Activated CD8-positive, alpha-beta memory T cell treated with anti-CD3 and anti-CD28 coated beads, Interleukin-2, amount 50 U/mL, for 4 hours (primary cell): ENCODE measurements at places on chromosomes 7 and 10.

DNA sequence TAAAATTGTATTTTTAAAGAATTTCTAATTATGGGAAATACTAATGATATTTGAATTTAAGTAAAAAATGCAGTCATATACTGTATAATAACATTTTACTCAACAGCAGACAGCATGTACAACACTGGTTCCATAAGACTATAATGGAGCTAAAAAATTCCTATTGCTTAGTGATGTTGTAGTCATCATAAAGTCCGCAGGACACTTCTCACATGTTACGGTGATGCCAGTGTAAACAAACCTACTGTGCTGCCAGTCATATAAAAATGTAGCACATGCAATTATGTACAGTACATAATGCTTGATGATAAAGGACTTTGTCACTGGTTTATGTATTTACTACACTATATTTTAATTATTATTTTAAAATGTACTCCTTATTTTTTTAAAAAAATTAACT lies 629.3 kb downstream of the IPMK start:
- no peak for DNase-seq

DNA sequence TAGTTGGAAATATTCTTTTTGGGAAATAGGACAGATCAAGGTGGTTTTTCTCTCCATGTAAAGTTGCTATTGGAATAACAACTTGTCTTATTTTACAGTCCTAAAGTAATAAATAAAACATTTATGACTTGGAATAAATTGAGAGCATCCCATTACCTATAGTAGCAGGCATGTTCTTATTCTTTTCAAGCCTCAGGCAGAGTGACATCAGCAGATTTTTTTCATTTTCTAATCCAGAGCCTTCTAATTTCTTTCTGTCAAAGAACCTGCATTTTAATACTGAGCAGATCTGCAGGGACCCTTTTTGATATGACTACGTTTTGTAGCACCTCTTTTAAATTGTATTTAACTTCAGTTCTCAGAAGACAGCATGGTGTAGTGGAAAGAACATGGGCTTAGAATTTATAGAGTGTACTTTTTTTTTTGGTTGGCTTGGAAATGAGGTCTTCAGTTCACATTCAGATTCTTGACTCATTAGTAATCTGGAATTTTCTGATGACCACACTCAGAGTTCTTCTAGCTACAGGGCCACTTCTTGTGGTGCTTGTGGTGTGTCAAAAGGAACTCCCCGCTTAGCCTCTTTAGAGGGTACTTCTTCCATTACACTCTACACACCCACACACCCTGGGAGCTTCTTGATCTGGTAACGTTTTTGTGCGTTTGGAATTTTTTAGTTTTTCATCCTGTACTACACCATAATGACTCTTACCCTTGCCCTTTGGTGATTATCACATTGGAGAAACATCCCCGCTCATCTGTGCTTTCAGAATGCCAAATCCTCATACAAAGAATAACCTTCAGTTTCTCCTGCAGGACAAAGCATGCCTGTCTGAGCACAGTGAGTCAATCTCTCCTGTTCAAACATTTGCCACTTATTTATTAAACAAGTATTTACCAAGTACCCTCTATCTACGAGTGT lies 34.6 kb downstream of the AGK start:
- no peak for DNase-seq

DNA sequence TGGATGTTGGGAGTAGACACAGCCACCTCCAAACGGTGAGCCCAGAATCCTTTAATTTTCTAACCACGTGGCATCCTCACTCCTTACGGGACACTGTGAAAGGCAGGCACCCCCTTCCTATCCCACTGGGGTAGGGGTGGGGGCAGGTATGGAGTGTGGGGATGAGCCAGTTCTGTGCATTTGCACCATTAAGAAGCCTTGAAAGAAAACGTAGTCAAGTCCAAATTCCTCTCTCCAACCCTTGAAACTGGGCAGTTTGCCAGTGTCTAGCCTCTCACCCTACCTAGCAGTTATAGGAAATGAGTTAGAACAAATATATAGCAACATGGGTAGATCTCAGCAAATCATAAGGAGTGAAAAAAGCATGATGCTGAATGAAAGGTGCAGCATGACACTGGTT lies 92.4 kb upstream of the LEP start:
- no peak for DNase-seq

DNA sequence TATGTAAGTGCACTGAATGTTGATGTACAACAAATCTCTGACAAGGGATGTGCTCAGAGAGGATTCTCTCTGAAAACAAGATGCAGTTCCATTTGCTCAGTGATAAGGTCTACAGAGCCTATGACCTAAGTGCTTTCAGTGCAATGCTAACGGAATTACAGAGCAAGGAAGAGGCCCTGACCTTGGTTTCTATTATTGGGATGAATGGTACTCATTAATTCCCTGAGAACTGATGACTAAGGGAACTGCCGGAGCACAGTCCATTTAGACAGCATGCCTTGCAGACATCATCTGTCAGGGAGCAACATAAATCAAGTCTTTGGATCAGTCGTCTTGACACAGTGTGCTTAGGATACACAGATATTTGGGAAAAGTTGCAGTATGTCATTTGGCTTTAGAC lies 340.8 kb downstream of the PHTF2 start:
- no peak for DNase-seq

- no peak for DNase-seq
Measured at GRCh38 chr7:150502519-150502918, 12.2 kb upstream of the GIMAP7 start.

- DNase-seq, result no peak
Measured at GRCh38 chr7:85292908-85293576, 106.2 kb upstream of the SEMA3D start.

DNA sequence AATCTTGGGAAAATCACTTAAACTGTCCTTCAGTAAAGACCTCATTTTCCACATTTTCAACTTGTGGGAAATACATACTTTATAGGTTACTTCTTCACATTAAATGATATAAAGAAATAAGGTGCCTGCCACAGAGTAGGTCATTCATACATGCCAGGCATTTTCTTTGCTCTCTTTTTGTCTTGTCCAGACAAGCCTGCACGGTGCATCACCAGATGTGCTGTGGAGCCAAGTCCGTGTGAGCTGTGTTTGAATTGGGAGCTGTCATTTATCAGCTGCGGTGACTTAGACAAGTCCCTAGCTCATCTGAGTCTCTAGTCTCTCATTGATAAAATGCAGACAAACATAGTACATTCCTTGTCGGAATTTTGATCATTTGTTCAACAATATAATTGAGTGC lies 432.9 kb downstream of the SORCS3 start:
- DNase-seq, result no peak
